ENCODE measurements at places on chromosomes 1 and 21.

- DNase-seq, result peak; percentile 45
Observed at GRCh38 chr1:11478571-11479374, at the start of gene DISP3. DISP3 (plus strand) TSS chr1:11479155; CDS start chr1:11500993, 21,838 bp downstream.

GRCh38 chr1:186420311-186420710 lies 40.6 kb downstream of the PDC start:
- no peak for DNase-seq

DNA sequence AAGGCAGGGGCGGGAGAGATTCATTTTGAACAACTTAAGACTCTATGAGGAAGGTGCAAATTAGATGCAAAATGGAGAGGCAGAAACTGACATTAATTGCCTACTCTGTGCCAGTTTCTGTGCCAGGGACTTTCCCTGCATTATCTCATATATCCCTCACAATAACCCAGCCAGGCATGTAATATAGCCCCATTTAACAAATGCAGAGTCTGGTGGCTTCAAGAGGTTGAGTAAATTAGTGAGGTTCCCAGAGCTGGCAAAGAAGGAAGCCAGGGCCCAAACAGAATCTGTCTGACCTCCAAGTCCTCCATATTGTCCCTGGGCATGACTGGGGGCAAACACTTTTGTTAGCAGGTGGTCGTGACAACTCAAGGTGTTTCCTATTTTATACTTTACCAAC lies 199.8 kb downstream of the ASTN1 start:
- DNase-seq, result no peak

GRCh38 chr1:207084701-207085180 lies 3.9 kb upstream of the C4BPB start:
- peak; percentile 30 for DNase-seq

DNA sequence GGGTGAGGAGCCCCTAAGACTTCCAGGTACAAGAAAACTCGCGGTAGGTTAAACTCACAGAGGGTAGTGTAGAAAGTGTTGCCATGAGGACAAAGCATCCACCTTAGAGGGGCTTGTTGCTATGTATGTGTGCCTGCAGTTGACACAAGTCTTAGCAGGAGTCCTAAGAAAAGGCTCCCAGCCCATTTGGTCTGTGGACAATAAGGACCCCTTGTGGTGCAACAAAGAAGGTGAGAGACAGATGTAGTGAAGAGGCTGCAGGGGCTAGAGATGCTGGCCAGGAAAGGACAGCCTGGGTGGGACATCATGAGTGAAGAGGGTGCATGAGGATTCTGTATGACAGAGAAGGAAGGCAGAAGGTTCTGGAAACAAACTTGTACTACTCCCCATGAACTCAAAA lies 36.3 kb upstream of the IL10 start:
- DNase-seq, result no peak

DNA sequence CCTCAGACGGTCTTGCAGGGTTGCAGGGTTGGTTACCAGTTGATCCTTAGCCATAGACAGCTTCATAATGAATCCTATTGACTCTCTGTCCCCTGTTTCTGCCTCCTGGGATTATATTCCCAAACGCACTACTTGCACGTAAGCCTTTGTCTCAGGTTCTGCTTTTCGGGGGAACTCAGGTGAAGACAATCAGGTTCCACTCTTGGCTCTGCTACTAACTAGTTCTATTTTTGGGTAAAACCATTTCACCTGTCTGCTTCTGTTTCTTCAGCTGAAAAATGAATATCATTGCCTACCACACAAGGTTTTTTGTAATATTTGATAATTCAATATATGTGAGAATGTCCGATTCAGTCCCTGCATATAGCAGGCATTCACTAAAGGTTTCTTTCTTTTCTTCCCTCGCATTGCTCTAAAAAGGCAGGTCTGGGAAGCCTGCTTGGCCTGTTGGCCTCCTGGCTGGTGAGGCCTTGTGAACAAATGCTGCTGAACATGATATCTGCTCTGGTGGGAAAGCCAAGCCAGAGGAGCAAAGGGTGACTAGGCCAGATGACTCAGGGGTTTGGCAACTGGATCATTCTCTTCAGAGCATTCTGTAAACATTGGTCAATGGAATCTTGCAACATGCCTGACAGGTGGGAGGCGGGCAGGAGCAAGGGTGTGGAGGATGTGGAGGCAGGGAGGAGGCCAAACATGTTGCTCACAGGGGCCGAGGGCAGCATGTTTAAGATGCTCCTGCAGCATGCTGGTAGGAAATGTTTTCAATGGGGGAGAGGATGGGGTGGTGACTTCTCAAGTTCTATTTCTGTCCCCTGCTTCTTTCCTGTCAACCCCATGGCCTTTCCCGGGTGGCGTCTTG lies 23.8 kb downstream of the IER5 start:
- no peak for DNase-seq

DNA sequence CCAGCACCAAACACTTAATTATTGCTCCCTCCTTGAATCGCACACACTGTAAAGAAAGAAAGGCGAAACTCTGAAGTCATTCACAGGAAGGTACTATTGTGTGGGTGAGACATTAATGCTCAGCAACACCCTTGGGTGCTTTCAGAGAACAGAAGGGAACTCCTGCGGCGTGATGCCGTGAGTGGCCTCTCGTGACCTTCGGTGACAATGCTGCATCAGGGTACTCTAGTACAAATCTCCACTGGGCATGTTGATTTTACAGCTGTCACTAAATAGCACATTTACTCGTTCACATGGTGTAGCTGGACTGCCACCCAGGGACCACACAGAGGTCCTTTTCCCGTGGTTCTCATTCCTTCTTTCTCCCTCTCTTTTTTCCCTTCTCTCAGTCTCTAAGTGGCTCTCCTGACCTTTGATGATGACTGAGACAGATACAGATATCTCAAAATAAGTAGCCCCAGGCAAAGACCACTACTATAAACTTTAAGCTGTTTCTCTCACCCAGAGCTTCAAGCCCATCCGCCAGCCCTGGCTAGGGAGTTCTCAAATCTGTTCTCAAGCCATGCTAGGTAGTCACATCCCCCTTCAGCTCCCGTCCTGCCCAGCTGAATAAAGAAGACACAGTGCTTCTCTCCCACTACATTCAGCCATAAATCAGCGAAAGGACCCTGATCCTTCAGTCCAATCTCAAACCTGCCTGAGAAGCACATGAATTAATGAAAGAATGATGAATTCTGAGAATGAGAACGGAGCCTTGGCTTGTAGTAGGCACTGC lies 223.4 kb upstream of the FMN2 start:
- DNase-seq, result no peak

GRCh38 chr1:10509809-10510509 lies 35.2 kb downstream of the PEX14 start:
- no peak for DNase-seq

GRCh38 chr21:26032263-26032662 lies 138.3 kb downstream of the APP start:
- DNase-seq, result no peak

DNA sequence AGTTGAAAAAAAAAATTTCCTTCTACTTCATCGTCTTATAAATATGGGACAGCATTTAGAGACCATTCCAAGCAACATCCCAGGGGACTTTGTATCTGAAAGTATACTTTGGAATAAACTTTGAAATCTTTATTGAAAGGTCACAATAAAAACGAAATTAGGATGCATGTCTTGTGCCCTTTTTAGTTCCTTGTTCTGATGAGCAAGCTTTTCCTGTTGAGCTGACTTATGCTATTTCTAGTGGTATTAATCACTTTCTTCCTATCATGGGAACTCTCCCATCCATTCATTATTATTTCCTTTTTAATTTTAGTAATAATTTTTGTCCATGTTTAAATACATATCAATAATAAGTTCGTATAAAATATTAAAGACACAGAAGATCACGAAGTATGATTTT lies 4.0 kb upstream of the GBP2 start:
- no peak for DNase-seq

DNA sequence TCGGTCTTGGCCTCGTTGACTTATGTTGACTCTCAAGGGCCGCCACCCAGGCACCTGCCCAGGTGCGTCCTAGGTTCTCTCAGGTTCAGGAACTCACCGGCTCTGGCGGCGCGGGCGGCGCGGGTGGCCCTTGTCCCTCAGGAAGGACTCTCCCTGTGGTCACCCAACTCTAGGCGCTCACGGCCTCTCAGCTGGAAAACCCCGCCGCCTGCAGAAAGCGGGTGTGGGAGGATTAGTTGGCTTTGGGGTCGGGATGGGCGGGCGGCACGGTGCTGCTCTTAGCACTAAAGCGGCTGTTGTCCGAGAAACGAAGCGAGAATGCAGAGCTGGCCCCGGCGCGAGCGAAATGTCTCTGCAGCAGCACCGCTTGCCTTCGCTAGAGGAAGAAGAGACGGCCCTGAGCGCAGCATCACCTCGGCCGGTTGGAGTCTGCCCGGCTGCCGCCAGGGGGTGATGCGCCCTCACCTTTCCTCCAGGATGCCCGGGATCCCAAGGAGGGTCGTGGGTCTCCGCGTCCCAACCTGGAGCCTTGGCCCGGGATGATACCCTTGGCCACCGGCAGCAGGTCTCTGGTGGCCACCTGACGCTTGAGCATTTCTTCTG lies 8.1 kb upstream of the TADA1 start:
- DNase-seq, result no peak

DNA sequence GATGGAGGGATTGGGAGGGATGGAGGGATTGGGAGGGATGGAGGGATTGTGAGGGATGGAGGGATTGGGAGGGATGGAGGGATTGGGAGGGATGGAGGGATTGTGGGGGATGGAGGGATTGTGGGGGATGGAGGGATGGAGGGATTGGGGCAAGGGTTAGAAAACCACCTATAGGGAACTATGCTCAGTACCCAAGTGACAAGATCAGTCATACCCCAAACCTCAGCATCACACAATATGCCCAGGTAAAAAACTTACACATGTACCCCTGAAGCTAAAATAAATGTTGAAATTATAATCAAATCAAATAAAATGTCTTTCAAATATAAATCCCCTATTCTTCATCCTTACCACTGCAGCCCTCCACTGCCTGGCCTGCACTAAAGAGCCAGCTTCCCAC lies 72.8 kb upstream of the HNRNPU start:
- no peak for DNase-seq

GRCh38 chr1:5827516-5827915 lies 164.7 kb downstream of the NPHP4 start:
- DNase-seq, result no peak

DNA sequence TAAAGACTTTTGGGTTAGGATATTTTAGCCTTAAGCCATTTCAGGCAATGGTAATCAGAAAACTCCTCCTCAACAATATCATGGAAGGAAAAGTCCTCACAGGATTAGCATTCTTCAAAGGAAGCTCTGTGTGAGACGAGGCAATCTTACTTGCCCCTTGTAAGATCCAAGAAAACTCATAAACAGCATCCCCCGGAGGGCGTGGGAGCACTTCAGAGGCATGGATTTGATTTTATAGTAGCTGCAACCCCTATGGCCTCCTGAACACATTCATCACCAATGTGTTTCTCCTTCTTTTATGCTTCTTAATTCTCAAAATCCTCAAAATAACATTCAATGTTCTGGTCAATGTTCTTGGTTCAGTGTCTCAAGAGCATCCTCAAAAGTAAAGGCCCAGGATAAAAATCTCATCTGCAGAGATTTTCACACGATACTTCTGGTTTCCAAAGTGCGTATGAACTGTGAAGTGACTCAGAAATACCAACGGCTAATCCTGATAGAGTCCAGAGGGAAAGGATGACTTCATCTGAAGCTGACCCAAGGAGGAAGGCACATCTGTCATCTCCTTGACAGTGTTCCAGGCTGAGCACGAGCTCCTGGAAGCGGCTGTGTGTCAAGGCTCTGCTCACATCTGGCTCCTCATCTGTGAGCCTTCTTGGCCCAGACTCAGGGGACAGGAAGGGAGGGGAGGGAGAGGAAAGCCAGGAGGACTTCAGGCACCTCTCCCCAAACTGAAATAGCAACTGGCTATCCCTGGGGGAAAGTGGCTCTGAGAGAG lies 49.3 kb upstream of the PSEN2 start:
- no peak for DNase-seq

- no peak for DNase-seq
Observed at GRCh38 chr1:187714470-187714869, 885.7 kb downstream of the PLA2G4A start.

GRCh38 chr21:14691914-14692313 lies 145.8 kb upstream of the SAMSN1 start:
- no peak for DNase-seq

GRCh38 chr1:33897092-33897725 lies 33.3 kb downstream of the HMGB4 start:
- DNase-seq, result no peak

DNA sequence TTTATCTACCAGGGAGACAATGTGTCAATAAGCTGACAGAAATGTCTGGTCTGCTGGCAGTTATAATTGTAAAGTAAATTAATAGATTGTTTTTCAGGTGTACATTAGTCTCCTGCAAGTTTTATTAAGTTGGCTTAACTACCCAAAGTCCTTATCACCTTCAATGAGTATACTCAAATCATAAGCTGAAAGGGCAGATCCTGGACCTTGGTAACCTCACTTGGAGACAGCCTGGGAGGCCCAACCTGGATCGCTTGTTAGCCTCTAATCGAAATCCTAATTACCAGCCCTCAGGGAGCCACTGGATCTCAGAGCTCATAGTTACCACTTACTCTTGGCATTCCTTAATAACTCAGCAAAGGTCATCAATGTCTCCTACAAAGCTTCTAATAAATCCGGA lies 49.7 kb downstream of the UCHL5 start:
- no peak for DNase-seq

DNA sequence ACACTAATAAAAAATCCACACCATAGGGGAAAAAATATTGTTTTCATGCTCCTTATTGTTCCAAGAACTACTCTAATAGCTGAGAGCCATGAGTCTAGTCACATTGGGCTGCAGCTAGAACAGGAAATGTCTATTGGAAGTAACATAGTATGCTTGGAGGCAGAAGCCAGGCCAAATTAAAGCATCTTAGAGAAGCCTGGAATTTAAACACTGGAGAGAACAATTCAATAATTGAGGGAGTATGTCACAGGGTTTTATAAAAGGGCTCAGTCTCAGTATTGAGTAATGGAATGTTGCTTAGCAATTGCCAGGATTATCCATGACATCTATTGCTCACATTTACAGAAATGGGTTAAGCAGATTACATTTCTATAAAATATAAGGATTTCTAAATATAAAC lies 471.3 kb downstream of the LMO4 start:
- no peak for DNase-seq

- DNase-seq, result no peak
Observed at GRCh38 chr1:234533975-234534876, 55.2 kb upstream of the TARBP1 start.

DNA sequence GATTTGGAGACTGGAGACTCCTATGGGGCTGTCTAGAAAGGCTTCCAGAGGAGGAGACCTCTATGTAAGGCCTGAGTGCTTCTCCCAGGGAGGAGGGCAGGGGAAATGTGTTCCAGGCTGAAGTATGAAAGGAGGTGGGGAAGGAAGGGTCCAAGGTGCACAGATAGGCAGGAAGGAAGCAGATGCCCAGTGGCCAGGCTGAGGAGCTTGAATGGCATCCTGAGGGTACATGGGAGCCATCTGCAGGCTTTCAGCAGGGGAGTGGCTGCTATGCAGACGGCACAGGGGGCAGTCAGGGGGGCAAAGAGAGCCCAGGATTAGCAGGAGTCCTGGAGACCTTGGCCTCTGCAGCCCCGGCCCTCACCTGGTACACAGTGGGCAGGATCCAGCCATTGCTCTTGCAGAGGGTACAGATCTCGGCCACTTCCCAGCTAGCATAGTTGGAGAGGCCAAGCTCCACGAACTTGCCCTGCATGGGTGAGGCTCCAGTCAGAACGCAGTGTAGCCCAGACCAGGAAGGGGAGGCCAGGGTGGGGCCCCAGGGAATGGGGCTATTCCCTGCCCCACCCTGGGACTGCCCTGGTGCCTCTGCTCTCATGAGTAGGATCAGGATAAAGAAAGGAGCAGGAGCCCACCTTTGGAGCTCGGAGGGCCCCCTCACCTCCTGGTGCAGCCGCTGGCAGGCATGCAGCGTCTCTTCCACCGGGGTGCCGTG lies 4.0 kb downstream of the AKR7A2 start:
- no peak for DNase-seq

GRCh38 chr21:44506279-44507255 lies 33.4 kb downstream of the KRTAP10-1 start:
- no peak for DNase-seq
